ENCODE measurements at places on chromosomes 6 and 20.

- DNase-seq, result no peak
Observed at GRCh38 chr6:158744986-158745430, 74.2 kb downstream of the EZR start.

GRCh38 chr20:61704661-61705060 is 361.0 kb downstream of the TAF4 start:
- DNase-seq, result no peak

GRCh38 chr6:3733321-3733925 is 18.1 kb downstream of the PXDC1 start:
- peak; percentile 57 for DNase-seq

GRCh38 chr6:11992086-11992485 is 20.0 kb upstream of the HIVEP1 start:
- no peak for DNase-seq

DNA sequence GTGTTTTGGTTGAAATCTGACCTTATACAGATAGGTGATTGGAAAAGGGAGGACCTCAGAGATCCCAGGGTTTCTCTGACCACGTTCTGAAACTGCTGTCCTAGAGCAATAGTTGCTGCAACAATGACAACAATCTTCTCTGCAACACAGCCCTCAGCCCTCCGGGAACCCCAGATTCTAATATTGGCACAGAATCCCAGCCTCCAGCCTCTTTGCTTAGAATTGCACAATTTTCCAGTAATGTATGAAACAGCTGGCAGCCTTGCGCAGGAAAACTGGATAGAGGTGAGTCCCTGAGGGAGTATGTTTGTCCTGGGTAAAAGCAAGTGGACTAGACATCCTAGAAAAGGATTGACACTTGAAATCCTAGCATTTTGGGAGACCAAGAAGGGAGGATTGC is 30.4 kb upstream of the PNRC1 start:
- no peak for DNase-seq
